ENCODE measurements at places on chromosomes 16 and 17.

DNA sequence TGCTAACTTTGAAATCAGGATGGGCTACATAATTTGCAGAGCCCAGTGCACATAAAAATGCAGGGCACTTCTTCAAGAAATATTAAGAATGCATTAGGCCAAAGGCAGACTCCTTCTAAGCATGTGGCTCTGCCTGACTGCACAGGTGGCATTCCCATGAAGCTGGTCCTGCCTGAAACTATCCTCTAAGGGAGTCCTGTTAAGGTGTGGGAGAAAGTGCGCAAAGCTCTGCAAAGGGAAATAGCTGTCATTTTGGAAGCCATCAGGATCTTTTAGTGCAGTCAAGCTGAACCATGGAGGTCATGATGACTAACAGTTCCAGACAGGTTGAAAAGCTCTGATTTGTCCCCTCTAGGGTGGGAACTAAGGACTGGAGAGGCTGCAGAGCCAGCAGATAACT is 41.9 kb upstream of the CRHR1 start:
- DNase-seq, result no peak

- no peak for DNase-seq
These were observed 18.1 kb downstream of the CMIP start for GRCh38 chr16:81462683-81463082.

- DNase-seq, result peak; percentile 62
These were observed 3.7 kb upstream of the CBX8 start for GRCh38 chr17:79800325-79801155.

- no peak for DNase-seq
These were observed 335.3 kb downstream of the MAF start for GRCh38 chr16:79265196-79265595.

GRCh38 chr17:53912117-53912516 is 89.4 kb downstream of the KIF2B start:
- no peak for DNase-seq

DNA sequence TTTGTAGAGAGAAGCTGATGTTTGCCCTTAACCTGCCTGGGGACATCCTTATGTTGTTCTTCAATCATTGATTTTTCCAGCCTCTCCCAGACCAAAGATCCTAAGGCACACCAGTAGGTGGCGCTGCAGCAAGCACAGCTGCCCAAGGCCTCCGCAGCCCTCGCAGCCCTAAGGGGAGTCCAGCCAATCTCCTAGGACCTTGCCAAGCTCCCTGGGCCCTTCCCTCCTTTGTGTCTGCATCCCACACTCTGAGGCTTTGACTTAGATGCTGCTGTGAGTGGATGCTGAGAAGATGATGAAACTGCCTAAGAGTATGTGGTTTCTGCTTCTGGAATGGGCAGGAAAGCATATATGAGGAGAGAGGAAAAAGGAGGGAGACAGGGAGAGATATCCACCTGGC is 47.1 kb downstream of the SPACA3 start:
- peak; percentile 8 for DNase-seq

- no peak for DNase-seq
These were observed 438.0 kb upstream of the ZFHX3 start for GRCh38 chr16:73485880-73486279.

DNA sequence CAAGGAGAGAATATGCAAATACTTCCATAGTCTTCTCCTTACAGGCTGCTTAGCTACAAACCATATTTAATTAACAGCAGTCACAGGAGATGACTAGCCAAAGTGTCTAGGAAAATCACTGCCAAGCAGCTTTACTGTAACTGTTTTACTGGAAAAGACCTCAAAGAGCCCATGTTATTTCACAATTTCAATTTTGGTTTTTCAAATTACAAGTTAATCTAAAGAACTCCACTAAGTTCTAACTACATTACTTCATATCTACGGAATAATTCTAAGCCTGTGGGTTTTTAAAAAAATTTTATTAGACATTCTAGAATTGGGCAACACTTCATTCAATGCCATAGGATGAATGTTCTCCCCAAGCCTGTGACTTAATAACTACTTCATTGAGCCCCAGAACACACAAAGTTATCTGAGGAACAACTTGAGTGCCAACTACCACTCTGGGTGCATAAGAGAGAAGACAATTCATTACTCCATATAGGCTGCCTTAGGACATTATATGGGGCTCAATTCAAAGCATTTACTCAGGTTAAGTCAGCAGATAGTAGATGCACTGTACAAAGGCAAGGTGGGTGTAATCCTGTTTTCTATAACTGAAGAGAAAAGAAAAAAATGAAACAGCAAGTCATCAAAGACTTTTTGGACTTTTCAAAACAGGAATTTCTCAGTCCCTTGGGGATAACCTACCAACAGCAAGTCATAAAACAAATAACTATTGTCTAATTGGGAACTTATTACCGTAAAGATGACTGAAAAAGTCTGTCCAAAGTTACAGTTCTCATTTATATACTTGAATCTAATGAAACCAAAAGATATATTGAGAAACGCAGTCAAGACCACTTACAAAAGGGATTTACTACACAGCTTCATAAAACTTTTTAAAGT is 33.0 kb downstream of the STAT3 start:
- no peak for DNase-seq

GRCh38 chr17:69326377-69327059 is 415 bp downstream of the ABCA5 start:
- DNase-seq, result peak; percentile 22

GRCh38 chr17:82519971-82520903 is 705 bp downstream of the FOXK2 start:
- DNase-seq, result no peak

All from common myeloid progenitor, CD34-positive (primary cell).